ENCODE measurements at places on chromosomes 2 and 18.
A peak's percentile ranks its signal among the peaks of the same experiment; 100 is the strongest.

GRCh38 chr18:72986103-72986502 is 118.3 kb upstream of the NETO1 start:
- no peak for DNase-seq

- no peak for DNase-seq
These were observed 22.5 kb upstream of the NEDD4L start for GRCh38 chr18:58021504-58021903.

DNA sequence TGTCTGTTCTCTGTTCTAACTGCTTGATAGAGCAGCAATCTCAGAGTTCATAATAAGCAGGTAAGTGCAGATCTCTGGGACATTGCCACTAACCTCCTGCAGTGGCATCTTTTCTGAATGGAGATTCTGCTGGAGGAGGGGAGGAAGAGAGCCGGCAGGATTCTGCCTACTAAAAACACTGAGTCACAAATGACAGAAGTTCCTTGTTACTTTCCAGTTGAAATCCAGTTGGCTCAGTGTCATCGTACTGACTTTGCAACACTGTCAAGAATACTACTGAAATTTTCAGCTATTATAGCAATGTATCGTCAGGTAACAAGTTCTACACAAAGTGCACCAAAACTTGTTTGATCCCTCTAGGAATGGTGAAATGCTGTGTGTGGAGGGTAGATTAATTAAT is 79.6 kb upstream of the ST6GAL2 start:
- DNase-seq: no peak

GRCh38 chr2:163657281-163657656 is 78.5 kb downstream of the FIGN start:
- no peak for DNase-seq

DNA sequence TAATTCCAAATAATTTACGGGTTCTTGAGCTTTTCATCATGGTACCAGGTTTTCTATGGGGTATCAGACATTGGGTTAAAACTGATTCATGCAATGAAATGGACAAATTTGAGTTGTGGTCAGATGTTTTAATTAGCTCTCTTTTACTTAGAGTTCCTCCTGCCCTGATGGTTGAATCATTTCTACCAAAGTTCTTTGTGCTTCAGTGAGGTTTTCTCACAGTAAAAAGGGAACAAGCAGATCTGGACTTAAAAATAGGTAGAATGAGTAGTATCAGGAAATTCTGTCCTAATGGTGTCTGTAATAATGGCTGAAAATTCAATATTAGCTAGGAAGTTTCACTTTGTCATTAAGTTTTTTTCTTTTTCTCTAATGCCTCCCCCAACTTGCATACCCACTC is 159.7 kb upstream of the LRRTM1 start:
- no peak for DNase-seq

DNA sequence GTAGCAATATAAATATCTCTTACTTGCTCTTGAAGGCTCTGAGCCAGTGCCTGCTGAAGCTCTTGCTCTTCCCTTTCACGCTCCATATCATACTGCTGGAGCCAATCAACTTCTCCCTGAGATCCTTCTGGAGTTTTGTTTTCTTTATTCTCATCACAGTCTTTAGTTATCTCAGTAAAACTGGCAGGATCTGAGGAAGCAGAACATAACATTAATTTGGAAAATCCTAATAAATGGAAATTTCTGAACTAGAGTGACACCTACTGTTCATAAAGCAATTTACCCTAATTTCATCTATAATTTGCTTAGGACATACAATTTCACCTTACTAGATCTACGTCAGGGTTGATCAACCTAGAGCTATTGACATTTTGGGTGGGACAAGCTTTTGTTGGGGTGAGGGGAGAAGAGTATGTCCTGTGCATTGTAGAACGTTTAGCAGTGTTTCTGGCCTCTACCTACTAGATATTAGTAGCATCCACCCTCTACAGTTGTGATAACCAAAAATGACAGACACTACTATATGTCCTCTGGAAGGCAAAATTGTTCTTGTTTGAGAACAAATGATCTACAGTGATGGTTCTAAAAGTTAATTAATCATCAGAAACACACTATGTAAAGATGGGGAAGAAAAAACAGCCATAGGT is 47.2 kb downstream of the VIL1 start:
- DNase-seq: peak; percentile 14

DNA sequence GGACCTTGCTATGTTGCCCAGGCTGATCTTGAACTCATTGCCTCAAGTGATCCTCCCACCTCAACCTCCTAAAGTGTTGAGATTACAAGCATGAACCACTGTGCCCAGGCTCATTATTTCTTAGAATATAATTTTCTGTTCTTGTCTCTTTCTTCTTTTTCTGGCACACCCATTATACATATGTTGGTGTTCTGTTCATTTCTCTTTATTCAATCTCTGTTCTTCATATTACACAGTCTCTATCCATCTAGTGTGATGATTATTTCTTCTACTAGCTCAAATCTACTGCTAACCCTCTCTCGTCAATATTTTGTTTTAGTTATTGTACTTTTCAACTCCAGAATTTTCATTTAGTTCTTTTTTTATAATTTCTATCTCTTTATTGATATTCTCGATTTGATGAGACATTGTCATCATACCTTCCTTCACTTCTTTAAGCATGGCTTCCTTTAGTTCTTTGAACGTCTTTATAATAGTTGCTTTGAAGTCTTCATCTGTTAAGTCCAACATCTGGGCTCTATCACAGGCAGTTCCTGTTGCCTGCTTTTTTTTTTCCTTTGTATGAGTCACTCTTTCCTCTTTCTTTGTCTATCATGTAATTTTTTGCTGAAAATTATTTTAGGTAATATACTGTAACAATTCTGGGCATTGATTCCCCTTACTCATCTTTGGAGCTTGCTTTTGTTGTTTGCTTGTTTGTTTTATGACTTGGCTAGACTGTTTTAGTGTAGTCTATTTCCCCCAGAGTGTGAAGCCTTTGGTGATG is 196.4 kb upstream of the NABP1 start:
- DNase-seq: no peak

DNA sequence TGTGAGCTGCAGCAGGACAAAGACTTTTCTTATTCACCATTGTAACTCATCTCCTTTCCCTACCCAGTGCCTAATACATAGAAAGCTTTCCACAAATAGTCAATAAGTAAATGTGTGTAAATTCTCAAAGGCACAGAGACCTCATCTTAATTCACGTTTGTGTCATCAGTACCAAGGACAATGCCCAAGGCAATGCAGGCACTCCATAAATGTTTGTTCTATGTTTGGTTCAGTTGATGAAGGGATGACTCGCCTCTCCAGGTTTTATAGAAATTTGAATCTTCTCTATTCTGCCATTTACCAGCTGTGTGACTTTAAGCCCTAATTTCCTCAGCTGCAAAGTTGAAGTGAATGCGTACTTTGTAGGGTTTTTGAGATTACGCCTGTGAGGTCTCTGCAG is 2.1 kb upstream of the MOGAT1 start:
- no peak for DNase-seq

GRCh38 chr2:40957508-40957907 is 505.6 kb upstream of the SLC8A1 start:
- no peak for DNase-seq

DNA sequence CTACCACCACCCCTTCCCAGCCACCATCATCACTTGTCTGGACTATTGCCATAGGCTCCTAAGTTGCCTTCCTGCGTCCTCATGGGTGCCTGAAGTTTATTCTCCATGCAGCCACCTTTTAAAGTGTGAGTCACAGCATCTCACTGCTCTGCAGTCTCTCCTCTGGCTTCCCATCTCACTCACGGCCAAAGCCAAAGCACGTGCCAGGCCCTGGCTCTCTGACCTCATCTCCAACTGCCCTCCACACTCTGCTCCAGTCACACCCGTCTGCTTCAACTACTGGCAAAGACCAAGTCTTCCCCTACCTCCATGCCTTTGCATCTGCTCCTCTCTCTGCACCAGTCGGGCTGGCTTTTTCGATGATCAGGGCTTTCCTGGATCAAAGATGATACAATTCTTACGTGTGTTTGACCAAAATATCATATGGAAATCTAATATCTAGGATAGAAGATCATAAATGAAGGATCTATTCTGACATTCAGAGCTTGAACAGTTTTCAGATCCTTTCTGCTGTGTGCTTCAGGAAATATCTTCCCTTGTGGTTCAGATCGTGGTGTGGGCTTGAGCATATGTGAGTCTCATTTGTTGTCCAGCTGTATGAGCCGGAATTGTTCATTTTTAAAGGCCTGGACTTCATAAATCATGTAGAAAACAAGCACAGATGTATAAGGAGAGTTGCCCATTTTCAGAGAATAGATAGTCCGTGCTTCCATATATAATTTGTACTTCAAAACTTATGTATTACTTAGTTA is 175.6 kb downstream of the PRKCE start:
- no peak for DNase-seq

- no peak for DNase-seq
These were observed 61.5 kb downstream of the PTPN4 start for GRCh38 chr2:119821266-119821665.

DNA sequence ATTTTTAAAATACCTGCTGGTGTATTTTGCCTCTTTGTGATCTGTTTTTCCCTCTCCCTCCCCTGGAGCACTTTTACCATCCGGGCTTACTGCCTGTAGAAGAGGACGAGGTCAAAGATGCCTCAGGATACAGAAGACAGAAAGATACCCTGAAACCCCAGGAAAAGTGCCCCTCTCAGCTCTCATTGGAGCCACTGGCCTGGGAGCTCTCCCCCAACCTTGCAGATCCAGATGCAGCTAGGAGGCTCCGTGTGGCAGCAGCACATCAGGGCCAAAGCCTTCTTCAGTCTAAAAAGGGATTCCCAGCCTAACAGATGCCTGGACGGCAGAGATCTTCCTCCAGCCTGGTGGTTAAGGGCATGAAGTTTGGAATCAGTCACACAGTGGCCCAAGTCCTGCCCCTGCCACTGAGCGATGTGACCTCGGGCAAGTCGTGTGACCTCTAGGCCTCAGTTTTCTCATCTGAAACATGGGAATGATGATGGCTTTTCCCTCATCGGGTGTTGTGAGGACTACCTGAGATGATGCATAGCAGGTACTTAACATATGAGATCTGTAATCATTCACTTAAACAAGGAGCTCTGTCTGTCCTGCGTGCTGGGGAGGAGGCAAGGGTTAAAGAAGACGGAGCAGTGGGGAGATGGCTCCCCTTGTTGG is 239.4 kb downstream of the DYSF start:
- DNase-seq: no peak

DNA sequence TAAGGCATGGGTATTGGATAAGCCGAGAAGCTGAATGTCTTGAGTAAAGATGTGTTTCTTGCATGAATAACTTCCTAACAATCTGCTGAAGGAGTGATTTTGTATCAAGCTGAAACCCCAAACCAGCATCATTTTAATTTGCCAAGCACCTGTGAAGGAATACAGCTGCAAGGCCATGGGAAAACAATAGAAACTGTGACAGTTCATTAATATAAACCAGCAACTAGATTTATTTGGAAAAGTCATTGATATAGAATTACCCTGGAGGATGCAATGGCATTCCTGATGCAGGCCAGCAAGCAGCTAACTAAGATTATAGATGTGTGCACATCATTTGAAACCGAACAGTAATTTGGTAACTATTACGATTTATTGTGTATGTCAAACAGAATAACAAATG is 155.7 kb upstream of the TCF4 start:
- DNase-seq: no peak

GRCh38 chr18:31610286-31611205 is 18.9 kb downstream of the TTR start:
- DNase-seq: peak; percentile 34

DNA sequence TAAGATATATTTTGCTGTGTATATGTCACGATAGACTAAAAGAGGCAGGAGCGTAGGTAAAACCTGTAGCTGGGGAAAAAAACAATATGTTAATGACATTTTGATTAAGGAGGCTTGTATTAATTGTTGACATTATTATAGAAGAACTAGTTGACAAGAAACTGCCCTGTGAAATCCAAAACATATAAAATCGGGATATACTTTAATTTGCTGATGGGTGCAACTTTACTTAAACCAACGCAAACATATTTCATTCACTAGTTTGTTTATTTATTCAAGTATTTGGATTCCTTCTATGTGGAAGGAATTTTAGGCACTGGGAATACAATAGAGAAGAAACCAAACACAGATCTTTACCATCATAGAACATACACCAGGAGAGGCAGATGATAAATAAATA is 8.0 kb downstream of the WDR7 start:
- DNase-seq: no peak

DNA sequence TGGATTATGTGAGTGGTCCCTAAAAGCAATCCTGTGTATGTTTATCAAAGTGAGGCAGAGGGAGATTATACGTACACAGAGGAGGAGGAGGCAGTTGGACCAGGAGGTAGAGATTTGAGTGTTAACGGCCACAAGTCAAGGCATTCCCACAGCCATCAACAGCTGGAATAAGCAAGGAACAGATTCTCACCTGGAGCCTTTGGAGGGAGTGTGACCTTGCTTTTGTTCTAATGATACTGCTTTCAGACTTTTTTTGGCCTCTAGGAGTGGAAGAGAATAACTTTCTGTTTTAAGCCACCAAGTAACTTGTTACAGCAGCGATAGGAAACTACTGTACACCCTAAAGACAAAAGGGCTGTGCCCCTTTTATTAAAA is 18.1 kb downstream of the LCLAT1 start:
- DNase-seq: peak; percentile 6

DNA sequence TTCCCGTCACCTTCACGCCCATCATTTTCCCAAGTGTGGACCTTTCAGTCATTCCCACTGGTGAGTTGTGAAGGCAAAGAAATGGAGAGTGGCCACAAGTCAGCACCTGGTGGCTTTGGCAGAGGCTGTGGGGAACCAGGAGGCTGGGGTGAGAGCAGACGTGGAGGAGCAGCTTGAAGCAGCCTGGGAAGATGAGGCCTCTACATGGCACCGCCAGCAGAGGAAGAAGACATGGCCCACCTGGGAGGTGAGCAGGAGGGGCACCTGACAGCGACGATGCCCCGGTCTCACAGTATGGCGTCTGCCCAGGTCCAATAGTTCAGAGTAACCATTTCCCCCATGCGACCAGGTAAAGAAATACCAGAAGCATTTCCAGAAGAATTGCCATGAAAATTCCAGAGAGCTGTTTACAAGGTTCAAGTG is 69.0 kb downstream of the TPO start:
- no peak for DNase-seq

DNA sequence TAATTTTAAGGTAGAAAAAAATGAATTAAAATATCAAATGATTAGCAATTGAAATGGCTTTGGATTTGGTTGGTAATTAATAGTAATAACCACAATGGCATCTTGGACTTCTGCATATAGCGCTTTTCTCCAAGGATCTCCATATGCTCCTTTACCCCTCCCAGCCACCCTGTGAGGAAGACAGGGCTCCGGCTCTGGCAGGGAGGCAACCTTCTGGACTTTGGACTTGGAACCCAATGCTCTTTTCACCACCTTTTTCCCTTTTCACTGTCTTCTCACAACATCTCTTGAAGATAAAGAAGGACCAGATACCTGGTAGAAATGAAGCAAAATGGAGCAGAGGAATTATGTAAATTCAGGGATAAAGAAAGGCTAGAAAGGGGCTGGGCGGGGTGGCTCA is 23.8 kb upstream of the SERTAD2 start:
- DNase-seq: no peak

DNA sequence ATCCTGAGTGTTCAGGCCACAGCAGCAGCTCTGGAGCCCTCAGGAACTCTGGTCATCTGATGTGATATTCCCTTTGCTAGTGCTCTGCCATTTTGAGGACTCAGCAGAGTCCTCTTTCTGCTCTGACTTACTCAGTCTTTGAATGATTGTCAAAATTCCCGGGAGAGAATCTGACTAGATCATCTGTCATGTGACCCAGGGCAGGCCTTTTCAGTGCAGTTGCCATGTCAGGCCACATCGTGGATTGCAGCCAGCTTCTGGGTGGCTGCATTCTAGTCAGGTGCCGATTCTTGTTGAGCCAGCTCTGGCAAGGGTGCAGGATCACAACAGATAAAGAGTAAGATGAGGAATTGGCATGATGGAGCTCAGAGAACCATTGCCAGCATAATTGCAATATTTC is 795.6 kb downstream of the CPS1 start:
- DNase-seq: peak; percentile 67

Data from NCI-H2171 treated with DMSO at 0.1 percent for 48 hours (cell line).